ENCODE measurements at places on chromosomes 1 and 21.
A peak's percentile ranks its signal among the peaks of the same experiment; 100 is the strongest.

DNA sequence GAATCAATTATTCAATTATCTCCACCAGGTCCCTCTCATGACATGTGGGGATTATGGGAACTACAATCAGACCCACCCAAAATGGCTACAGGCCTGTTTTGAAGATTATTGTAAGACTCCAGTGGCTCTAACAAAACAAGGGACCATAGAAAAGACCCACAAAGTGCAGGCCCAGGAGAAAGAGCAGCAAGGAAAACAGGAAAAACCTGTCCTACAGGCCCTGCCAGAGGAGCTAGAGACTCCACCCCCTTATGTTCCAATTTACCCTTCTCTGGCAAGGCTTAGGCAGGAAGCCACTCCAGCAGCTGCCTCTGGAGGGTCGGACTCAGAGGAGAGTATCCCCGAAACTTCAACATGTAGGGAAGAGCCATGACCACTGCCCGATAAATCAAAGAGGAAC, 96.5 kb downstream of the LIPI start:
- no peak for DNase-seq

DNA sequence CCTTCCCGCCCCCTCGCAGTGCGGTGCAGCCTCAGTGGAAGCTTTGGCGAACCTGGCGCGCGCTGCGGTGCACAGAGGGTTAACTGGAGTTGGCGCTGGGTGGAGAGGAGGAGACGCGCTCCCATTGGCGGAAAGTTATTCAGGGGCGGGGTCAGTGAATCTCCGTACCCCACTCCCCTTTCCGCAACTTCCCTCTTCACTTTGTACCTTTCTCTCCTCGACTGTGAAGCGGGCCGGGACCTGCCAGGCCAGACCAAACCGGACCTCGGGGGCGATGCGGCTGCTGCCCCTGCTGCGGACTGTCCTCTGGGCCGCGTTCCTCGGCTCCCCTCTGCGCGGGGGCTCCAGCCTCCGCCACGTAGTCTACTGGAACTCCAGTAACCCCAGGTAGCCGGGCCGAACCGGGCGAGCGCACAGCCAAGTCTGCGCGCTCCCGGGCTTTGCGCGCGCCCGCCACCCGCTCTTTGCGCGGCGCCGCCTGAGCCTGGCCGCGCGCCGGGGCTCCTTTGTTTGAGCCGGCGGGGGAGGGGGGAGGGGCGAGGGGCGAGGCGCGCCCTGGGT, at the start of gene EFNA4:
EFNA4 (plus strand) TSS at position 191 of the 561 bp plus-strand sequence; CDS start at position 275, 84 bp downstream.
- peak; percentile 78 for DNase-seq

GRCh38 chr1:68365709-68366382, 83.9 kb downstream of the RPE65 start:
- no peak for DNase-seq

DNA sequence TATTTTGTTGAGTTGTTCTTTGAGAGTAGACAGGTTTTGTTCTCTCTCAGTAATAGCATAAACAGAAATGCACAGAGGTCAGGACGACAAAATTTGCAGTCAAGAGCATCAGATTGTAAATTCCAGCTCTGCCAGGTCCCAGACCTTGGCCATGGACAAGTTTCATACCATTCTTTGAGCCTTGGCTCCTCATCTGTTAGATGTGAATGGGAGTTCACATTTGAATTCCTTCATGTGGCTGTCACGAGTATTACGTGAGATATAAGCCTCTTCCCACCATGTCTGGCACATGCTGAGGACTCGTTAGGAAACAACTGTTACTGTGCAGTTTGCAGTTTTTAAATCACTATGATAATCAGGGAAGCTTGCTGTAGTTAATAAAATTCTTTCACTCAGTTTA, 93.2 kb upstream of the KCTD3 start:
- DNase-seq: peak; percentile 54

- no peak for DNase-seq
Observed at GRCh38 chr1:159223004-159223403, 18.3 kb downstream of the ACKR1 start.

- peak; percentile 65 for DNase-seq
Observed at GRCh38 chr1:235093696-235094592, 34.7 kb downstream of the TOMM20 start.

- no peak for DNase-seq
Observed at GRCh38 chr1:62245201-62245600, 50.6 kb downstream of the L1TD1 start.

DNA sequence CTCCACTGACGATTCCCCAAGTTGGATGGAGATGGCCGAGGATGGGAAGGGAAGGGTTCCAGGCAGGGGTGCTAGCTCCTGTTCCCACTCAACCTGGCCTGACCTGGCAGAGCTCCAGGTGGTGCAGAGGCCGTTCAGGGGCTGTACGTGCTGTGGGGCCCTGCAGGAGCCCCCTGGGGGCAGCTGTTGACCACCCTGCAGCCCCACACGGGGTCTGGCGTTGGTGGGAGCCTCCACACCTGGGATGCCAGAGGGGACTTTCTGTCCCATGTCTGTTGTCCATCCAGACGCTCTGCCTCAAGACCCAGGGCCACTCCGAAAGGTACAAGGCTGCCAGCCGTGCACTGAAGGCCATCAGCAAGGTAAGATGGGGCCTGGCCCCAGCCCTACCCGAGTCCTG, 20.0 kb downstream of the ARHGEF16 start:
- DNase-seq: no peak

GRCh38 chr21:46183910-46184624, at the start of gene SPATC1L:
SPATC1L (minus strand) TSS chr21:46184459; CDS start chr21:46182816, 1,643 bp downstream.
- DNase-seq: peak; percentile 73

DNA sequence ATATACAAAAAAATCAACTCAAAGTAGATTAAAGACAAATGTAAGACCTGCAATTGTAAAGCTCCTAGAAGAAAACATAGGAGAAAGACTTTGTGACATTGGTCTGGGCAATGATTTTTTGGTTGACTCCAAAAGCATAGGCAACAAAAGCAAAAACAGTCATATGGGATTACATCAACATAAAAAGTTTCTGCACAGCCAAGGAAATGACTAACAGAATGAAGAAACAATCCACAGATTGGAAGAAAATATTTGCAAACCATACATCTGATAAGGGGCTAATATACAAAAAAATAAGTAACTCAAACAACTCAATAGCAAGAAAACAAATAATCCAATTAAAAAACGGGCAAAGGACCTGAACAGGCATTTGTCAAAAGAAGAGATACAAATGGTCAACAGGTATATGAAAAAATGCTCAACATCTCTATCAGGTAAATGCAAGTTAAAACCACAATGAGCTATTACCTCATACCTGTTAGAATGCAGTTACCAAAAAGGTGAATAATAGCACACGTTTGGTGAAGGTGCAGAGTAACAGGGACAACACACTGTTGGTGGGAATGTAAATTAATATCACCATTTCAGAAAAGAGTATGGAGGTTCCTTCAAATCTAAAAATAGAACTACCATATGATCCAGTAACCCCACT, 173.7 kb upstream of the COA6 start:
- DNase-seq: no peak

GRCh38 chr1:231396643-231397042, 25.4 kb downstream of the EGLN1 start:
- no peak for DNase-seq

DNA sequence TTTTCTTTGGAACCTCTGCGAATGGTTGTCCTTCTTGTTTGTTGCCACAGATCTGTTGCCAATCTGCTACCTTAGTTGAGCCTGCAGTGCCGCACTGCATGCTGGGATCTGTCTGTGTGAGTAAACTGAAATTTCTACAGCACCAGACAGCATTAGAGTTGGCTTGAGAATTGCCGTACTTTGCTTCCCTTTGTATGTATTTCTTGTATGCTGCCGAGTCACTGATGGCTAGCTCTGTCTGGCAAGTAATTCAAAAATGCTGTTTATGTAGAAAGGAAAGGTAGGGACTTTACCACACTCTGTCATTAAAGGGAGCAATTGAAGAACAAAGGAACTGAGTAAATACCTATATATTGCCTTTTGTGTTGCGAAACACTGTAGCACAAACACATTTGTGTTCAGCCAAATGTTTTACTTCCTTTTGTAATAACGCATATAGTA, 857.4 kb downstream of the USP25 start:
- DNase-seq: peak; percentile 59

DNA sequence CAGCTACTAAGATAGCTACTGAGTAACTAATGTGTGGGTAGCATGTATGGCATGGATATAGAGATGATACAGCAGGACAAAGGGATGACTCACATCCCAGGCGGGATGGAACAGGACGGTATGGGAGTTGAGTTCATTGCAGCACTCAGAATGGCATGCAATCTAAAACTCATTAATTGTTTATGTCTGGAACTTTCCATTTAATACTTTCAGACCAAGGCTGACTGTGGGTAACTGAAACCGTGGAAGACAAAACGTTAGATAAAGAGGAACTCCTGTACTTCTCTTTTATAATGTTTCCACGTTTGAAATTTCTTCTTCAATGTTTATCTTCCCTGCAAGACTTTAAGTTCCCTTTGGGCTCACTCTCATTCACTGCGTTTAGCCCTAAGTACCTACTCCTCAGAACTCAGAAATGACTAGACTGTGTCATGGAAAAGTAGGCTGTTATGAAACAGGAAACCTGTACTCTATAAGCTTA, 151.9 kb downstream of the MAGI3 start:
- peak; percentile 90 for DNase-seq

DNA sequence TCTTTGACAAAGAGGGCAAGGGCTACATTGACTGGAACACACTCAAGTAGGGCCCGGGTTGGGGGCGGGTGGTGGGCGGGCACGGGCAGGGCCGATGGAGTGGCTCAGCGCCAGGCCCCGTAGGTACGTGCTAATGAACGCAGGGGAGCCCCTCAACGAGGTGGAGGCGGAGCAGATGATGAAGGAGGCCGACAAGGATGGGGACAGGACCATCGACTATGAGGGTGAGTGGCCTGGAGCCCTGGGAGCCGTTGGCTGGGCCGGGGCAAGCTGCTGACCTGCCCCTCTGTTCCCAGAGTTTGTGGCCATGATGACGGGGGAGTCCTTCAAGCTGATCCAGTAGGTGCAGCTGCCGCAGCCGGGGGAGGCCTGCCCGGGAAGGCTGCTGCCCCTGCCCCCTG, 1.8 kb downstream of the CALML6 start:
- DNase-seq: no peak

- DNase-seq: peak; percentile 82
Observed at GRCh38 chr1:8396083-8396785, 78.3 kb downstream of the SLC45A1 start.

- no peak for DNase-seq
Observed at GRCh38 chr1:182646739-182647138, 37.6 kb downstream of the RGS8 start.

DNA sequence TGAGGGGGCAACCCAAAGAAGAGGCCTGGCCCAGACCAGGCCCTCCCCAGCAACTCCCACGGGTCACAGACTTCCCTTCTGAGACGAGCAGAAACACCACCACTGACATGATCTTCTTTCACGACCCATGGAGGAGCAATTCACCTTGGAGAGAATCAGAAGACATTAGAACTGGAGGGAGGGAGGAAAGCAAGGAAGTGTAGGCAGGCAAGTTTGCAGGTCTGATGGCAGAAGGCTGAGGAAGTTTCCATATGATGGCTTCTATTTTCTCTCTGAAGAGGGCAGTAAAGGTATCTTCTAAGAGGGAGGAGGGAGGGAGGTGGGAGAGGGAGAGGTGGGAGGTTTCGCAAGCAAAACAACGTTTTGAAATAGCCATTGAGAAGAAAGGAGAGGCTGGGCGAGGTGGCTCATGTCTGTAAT, 1.4 kb upstream of the UBXN10 start:
- no peak for DNase-seq

- DNase-seq: peak; percentile 75
Observed at GRCh38 chr1:169288011-169288414, 79.6 kb downstream of the NME7 start.

- DNase-seq: no peak
Observed at GRCh38 chr1:183588827-183589226, 1.4 kb downstream of the NCF2 start.

GRCh38 chr1:224939844-224940425, 10.5 kb downstream of the DNAH14 start:
- DNase-seq: no peak

DNA sequence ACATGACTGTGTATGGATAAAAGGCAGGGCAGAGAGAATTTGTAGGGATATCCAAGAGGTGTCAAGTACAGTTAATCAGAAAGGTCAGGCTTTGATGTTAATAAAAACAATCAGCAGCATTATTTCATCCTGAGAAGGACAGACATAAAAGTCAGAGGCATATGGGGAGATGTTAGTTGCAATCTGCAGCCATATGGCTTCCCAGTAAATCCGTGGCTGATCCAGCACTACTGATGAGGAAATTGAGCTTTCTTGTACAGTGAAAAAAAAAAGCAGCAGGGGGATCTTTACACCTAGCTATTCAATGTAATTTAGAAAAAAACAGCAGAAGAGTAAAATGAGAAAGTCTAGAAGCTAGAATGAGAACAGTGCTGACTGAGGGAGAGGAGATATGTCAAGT, 2.2 kb upstream of the SPRR1B start:
- no peak for DNase-seq

DNA sequence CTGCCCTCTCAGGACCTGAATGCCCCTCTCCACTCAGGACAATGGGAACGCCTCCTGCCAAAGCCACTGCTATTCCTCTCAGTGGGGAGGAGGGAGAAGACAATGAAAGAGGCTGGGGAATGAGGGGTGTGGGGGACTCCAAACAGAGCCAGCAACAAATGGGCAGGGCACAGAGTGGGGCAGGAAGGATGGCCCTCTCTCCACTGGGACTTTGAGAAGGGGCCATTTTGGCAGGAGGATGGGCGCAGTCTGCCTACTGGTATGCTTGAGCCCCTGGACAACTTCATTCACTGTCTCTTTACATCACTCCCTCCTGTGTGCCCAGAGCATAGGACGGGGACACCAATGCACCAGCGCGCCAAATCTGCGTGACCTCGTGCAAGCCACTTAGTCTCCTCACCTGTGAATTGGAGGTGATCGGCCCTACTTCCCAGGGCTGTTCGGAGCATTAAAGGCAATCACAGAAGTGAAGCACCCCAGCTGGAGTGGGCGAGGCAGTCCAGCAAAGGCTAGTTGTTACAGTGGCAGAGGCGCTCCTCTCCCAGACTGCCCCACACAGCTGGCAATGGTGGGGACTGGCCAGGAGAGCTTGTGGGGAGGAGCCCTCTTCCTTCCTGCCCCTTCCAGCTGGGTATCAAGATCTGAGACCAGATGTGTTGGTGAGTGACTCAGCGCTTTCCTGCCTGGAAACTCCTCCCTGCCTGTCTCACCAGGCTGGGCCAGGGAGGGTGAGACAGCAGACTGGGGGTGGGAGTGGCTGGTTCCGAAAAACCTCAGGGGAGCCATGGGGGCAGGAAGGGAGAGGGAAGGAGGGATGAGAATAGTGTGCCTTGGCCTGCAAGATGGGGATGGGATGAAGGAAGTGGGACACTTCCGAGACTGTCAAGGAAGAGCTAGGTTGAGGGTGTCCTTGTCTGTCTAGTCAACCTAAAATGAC, 22.4 kb upstream of the SYNC start:
- DNase-seq: peak; percentile 93

GRCh38 chr1:108106775-108107174, 93.4 kb downstream of the SLC25A24 start:
- no peak for DNase-seq

GRCh38 chr1:209710093-209710492, 5.4 kb downstream of the HSD11B1 start:
- no peak for DNase-seq

DNA sequence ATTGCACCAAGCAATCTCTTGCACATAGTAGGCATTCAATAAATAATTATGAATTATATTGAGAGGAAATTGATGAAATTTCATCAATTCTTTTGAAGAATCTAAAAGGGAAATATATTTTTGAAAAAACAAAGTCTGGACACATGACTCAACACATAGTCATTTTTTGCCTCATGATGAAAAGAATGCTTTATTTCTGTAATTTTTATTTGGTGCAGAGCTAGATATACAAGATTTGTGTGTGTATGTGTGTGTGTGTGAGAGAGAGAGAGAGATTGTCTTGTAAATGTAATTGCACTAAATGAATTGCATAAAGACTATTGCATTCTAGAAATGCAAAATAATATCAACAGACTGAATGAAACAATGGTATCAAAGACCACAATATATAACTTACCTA, 206.2 kb upstream of the C1orf87 start:
- peak; percentile 62 for DNase-seq

All from fibroblast of skin of right quadriceps (primary cell).